ENCODE measurements at places on chromosomes 16 and 17. TPM values are rescaled to one million over a fixed set of nuclear protein-coding genes. Genes with fewer than 3 reads are reported as not detected.

GRCh38 chr16:85385463-85386331 is 227.4 kb upstream of the GSE1 start:
- H3K4me3 ChIP-seq = no peak overlapping the region
- H3K27ac ChIP-seq = no peak overlapping the region
- no peak for DNase-seq
- H3K4me1 ChIP-seq = peaks cover 50% of the 10 kb centered on the region

GRCh38 chr17:7479213-7480088 is at the start of gene ZBTB4:
ZBTB4 (minus strand) TSS chr17:7479631; CDS start chr17:7466801, 12,830 bp downstream.
- peak within 1 kb of the TSS; percentile 99 for H3K4me3 ChIP-seq
- H3K4me1 ChIP-seq = peaks cover 50% of the 10 kb centered on the region

GRCh38 chr16:4696172-4696904 is 3.0 kb downstream of the NUDT16L1 start:
- no peak for DNase-seq
- peak overlapping the region; percentile 39 for H3K4me3 ChIP-seq

- H3K27ac ChIP-seq = peak overlapping the region; percentile 95
- H3K4me3 ChIP-seq = peak overlapping the region; percentile 90
- H3K27me3 ChIP-seq = no peaks in the 10 kb centered on the region
- H3K4me1 ChIP-seq = peaks cover 29% of the 10 kb centered on the region
- DNase-seq = no peak
Observed at GRCh38 chr16:11743308-11744074, 834 bp upstream of the TXNDC11 start.

The IGSF6 gene
- total RNA-seq = not detected

All from type B pancreatic cell (in vitro differentiated cells).